ENCODE measurements at places on chromosomes 7 and 10.
A peak's percentile ranks its signal among the peaks of the same experiment; 100 is the strongest.

- DNase-seq, result no peak
Observed at GRCh38 chr10:32516567-32517495, 70.9 kb downstream of the CCDC7 start.

DNA sequence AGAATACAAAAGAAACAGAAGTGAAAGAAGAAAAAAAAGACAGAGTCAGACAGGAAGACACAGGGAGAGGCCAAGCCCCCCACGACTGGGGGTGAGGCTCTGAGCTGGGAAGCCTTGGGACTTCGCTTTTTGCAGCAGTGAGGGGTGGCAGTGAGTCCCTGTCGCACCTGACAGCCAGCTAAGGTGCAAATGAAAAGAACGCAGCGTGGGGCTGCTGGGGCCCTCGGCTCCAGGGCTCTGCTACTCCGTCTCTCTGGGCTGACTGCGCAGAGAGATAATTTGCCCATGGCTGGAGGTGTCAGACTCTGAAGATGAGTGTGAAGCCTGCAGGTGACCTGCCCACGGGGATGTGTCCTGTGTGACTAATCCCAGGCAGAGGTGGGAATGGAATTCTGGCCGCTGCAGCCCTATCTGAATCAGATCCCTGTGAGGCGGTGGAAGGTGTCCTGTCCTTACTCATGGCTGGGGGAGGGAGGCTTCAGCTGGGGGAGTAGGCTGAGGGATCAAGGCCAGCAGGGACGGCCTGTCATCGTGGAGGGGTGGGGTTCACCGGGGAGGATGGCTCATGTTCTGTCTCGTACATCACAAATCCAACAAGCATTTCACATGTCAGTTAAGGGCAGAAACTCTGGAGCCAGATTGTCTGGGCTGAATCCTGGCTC is 96.4 kb downstream of the SLIT1 start:
- no peak for DNase-seq

GRCh38 chr7:74587435-74588126 is 69.9 kb upstream of the GTF2I start:
- DNase-seq, result peak; percentile 93

GRCh38 chr7:55063633-55064032 is 44.8 kb downstream of the EGFR start:
- DNase-seq, result peak; percentile 71

DNA sequence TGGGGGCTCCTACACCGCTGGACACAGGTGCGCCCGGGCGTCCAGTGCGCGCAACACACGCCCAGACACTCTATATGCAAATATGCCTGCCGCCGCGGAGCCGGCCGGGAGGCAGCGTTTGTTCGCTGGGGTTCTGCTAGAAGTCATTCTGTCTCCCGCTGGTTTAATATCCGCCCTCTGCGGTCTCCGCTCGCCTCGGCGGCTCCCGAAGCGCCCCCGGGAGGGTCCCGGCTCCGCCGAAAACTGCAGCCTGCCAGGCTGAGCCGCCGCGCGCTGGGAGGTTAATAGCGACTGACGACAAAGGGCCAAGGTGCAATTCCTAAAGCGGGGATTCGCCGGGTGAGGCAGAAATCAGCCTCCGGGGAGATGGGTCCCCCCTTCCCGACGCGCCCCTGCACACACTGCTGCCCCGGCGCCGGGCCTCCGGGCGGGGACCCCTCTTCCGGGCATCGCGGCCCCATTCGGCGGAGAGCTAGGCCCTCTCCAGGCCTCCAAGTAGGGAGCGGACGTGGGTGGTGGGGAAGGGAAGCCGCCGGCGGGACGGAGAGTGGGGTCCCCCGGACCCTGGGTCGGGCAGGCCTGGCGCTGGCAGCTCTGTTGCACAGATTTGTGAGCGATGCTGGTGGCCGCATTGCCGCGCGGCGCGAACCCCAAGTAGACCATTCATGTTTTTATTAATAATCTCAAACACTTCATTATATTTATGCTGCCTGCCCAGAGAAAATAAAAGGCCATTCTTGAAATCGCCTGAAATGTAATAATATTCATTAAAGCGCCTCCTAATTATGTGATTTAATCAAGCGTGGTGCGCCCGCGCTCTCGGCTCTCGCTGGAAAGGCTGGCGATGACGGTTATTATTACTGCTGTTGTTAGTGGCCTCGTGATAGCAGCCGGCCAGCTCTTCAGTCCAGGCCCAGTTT is 9.1 kb downstream of the EN2 start:
- DNase-seq, result peak; percentile 27

DNA sequence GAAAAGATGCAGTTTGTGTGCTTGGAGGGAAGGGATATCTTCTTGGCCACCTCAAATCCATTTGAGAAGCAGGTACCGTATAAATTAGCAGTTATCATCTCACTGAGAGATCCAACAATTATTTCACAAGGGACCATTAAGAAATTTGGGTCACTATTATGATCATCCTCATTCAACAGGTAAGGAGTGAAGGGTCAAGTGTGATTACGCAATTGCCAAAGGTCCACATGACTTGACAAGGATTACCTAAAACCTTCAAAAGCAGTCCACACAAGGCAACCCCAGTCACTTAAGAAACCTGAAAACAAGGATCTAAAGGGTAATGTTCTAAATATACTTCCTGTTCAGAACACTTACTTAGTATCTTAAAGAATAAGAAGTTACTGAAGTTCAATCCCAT is 27.4 kb downstream of the CCDC6 start:
- DNase-seq, result no peak

DNA sequence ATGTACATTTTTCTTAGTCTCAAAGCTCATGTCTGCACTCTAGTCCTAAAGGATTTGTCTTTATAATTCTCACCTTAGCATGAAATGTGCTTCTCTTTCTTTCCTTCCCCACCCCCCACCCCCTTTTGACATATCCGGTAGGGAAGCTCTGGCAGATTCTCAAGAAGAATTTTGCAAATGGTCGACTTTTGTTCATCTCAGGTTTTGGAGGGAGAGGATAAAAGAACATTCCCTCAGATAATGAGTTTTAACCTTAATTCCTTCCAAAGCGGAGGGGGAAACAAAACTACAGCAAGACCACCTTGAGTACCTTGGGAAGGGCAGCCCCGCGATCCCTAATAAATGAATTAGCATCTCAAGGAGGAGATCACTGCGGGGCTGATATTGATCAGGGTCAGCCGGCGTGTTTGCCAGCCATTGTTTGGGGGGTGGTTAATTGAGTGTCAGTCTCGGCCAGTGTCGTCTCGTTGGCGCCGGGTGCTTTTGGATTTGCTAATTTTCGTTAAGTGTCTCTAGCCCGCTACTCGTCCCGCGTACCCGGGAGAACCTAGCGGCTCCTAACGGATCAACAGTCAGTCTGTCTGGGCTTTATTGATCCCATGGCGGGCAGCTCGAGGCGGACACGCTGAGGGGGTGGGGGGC is 874 bp upstream of the BAMBI start:
- DNase-seq, result peak; percentile 53

DNA sequence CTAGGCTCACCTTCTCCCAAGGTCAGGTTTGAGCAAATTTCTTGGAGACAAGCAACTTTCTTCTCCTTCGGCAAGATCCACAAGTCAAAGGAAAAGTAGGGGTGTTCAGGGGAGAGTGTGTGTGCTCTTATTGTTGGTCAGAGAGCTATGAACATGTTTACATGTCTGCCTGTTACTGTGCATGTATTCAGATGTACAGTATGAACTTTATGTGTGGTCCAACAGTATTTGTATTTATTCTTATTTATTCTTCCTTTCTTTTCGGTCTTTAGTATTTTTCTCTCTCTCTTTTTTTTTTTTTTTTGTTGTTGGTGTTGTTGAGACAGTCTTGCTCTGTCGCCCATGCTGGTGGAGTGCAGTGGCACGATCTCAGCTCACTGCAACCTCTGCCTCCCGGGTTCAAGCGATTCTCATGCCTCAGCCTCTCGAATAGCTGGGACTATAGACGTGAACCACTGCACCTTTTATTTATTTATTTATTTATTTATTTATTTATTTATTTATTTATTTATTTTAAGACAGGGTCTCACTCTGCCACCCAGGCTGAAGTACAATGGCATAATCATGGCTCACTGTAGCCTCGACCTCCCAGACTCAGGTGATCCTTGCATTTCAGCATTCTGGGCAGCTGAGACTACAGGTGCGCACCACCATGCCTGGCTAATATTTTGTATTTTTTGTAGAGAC is 38.2 kb downstream of the PLAU start:
- no peak for DNase-seq

DNA sequence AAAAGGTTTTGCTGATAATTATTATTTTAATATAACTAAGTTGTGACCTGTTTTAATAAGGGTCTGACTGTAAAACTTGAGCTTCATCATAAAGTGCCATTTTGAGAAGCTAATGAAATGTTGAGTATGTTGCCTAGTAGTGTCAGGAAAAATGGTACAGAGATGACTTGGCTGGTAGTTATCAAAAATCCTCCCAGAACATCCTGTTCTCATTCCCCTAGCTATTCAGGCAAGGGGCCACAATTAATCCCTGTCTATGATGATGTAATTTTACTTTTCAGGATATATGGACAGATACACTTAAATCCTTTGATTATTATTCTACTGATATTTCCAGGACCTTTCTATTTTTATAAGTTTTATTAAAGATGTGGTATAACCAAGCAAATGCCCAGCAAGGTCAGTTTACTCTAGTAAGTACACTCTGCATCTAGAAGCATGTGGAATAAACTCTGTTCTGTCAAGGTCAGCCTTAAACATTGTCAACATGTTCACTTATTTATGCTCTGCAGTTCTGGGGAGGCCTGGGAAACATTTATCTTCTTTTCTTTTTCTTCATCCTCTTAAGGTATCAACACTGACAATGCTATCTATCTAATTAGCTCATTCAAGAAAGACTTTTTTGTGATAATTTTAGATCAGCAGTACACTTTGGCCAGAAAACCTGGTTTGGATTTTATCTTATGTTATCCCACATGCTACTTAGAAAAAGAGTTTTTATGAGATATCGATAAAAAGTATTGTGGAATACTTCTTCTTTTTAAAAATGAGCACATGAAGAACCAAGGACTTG is 32.1 kb downstream of the BTRC start:
- DNase-seq, result peak; percentile 6

- DNase-seq, result no peak
Observed at GRCh38 chr10:131748831-131749766, 151.7 kb upstream of the PPP2R2D start.

DNA sequence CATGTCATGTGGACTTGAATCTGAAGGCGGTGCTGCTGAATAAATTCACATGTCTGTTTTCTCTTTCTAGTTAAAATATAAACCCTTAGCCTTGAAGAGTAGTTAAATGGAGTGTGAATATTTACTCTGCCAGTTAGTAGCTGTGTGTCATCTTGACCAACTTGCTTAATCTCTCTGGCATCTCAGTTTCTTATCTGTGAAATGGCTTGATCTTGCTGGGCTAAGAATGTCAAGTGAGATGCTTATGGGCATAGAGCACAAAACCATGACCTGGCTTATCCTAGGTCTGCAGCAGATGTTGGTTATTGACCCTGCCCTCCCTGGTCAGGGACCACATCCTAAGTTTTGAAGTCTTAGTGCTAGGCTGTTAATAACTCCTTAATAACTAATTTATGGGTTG is 16.6 kb downstream of the ARID5B start:
- DNase-seq, result no peak

DNA sequence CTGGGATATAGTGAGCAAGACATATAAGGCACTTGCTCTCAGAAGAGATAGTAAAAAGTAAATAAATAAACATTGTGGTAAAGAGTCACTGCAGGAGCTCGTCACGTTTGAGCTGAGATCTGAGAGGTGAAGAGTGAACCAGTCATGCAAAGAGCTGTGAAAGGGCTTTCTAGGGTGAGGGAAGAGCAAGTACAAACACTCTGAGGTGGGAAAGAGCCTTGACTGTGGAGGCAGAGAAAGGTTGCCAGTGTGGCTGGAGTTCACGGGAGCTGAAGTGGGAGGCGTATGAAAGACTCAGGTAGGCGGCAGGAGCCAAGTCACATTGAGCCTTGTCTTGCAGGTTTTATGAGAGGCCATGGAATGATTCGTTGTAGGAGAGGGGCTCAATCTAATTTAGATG is 141.0 kb downstream of the C1GALT1 start:
- DNase-seq, result no peak

DNA sequence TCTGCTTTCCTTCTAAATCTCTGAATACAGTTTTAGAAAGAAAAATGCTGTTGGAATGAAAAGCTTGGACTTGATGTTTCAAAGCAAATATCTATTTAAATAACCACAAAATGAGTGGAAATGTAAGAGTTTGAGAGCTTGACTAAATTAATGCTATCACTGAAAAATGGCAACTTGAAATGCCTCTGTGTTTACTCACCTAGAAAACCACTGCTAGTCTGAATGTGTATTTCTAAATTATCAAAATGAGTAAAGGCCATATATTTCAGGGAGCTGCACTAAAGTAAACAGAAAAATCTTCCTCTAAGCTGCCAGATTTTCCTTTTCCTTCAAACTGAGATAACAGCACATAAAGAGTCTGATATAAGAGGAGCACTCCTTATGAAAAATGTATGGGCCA is 87.9 kb downstream of the DPY19L1 start:
- peak; percentile 37 for DNase-seq

DNA sequence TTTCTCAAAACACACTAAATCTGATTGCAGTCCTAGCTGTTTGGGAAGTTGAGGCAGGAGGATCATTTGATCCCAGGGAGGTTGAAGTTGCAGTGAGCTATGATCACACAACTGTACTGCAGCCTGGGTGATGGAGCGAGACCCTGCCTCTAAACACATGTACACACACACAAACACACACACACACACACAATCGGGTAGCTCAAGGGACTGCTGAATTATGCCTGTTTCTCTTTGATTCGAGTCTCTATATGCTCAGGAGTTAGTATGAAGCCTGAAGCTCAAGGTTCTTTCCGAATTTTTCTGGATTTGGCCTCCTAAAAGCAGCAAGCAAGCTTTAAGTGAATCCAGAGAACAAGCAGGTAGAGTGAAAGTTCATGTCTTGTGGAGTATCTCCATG is 22.5 kb downstream of the PRTFDC1 start:
- DNase-seq, result peak; percentile 29

GRCh38 chr10:62121187-62121530 is 147.5 kb downstream of the RTKN2 start:
- DNase-seq, result no peak

GRCh38 chr10:4334015-4334414 is 492.0 kb upstream of the AKR1E2 start:
- no peak for DNase-seq

- DNase-seq, result no peak
Observed at GRCh38 chr7:75950111-75950681, 35.2 kb downstream of the POR start.

All from astrocyte of the hippocampus (primary cell).